CD8-positive, alpha-beta memory T cell (primary cell): ENCODE measurements at places on chromosomes 13 and 19. TPM values are rescaled to one million over a fixed set of nuclear protein-coding genes. Genes with fewer than 3 reads are reported as not detected.

AP3D1 gene
- total RNA-seq: 96.5 TPM

KIR2DL1 gene
- not detected for total RNA-seq

SLC8A2 gene
- total RNA-seq: not detected

POU4F1 gene
- 0.09 TPM for total RNA-seq

GRCh38 chr19:1938071-1938470 lies 2.9 kb upstream of the CSNK1G2 start:
- H3K27ac ChIP-seq: no peak overlapping the region
- H3K4me1 ChIP-seq: peaks cover 16% of the 10 kb centered on the region
- H3K4me3 ChIP-seq: no peak overlapping the region
- no peaks in the 10 kb centered on the region for H3K36me3 ChIP-seq
- no peaks in the 10 kb centered on the region for H3K27me3 ChIP-seq

DNA sequence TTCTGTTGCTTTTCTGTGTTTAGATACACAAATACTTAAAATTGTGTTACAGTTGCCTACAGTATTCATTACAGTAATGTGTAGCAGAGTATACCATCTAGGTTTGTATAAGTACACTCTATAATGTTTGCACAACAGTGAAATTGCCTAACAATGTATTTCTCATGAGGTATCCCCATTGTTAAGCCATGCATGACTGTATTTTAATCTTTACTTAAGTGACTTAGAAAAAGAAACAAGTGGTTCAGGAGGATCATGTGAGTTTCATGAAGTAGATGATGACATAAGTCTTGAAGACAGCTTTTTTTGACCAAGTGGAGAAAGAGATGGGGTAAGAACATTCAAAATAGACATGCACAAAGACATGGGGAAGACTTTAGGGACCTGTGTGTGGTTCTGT lies 8.4 kb upstream of the KCTD4 start:
- no peak for DNase-seq
- H3K4me3 ChIP-seq: no peak overlapping the region
- H3K36me3 ChIP-seq: peaks cover 13% of the 10 kb centered on the region
- H3K4me1 ChIP-seq: no peaks in the 10 kb centered on the region
- no peak overlapping the region for H3K27ac ChIP-seq

- no peak overlapping the region for H3K4me3 ChIP-seq
- no peak overlapping the region for H3K27ac ChIP-seq
- no peaks in the 10 kb centered on the region for H3K4me1 ChIP-seq
- no peak for DNase-seq
- H3K36me3 ChIP-seq: no peaks in the 10 kb centered on the region
These were observed 36.4 kb downstream of the RXFP2 start for GRCh38 chr13:31775686-31776085.

- no peak overlapping the region for H3K4me3 ChIP-seq
- no peaks in the 10 kb centered on the region for H3K36me3 ChIP-seq
- no peak for DNase-seq
- no peak overlapping the region for H3K27ac ChIP-seq
These were observed 78.0 kb downstream of the SERP2 start for GRCh38 chr13:44451651-44452050.

GRCh38 chr19:8336072-8336569 lies 6.9 kb downstream of the KANK3 start:
- H3K4me3 ChIP-seq: no peak overlapping the region
- H3K27ac ChIP-seq: no peak overlapping the region
- peaks cover 6% of the 10 kb centered on the region for H3K27me3 ChIP-seq
- no peaks in the 10 kb centered on the region for H3K36me3 ChIP-seq

GRCh38 chr13:24106429-24106828 lies 54.1 kb upstream of the SPATA13 start:
- H3K27me3 ChIP-seq: no peaks in the 10 kb centered on the region
- DNase-seq: no peak
- H3K4me1 ChIP-seq: no peaks in the 10 kb centered on the region
- H3K27ac ChIP-seq: no peak overlapping the region
- no peaks in the 10 kb centered on the region for H3K36me3 ChIP-seq

- H3K36me3 ChIP-seq: no peaks in the 10 kb centered on the region
- H3K4me3 ChIP-seq: no peak overlapping the region
- DNase-seq: no peak
- no peak overlapping the region for H3K27ac ChIP-seq
- peaks cover 17% of the 10 kb centered on the region for H3K4me1 ChIP-seq
- H3K27me3 ChIP-seq: no peaks in the 10 kb centered on the region
These were observed 1.2 kb downstream of the CPT1C start for GRCh38 chr19:49692147-49692506.

DNA sequence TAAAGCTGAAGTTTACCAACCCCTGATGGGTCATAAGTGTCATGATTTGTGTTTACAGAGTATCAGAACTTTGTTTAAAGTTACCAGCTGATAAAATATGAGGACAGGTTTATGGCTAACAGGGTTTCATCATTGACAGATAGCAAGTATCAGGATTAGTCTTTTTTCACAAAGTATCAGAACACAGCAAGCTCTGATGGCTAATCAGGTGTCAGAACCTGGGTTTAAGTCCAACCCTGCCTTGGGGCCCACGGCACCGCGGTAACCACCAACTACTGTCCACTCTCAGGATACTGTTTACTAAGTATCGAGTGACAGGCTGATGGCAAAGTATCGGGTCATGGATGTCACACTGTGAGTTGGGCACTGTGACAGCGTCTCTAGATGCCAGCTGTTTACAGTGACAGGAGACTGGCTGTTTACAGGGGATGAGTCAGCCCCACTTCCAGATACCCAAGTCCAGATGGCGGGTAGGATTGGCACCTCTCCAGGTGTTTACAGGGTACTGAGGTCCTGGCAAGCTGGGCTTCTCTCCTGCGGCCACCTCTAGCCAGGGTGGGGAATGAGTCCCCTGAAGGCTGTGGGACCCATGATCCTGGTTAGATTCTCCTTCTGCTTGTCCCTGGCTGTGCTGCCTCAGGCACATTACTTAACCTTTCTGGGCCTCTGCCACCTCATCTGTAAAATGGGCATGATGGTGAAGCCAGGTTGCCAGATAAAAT lies 21.8 kb downstream of the ARRDC2 start:
- no peak for DNase-seq
- no peaks in the 10 kb centered on the region for H3K27me3 ChIP-seq
- no peak overlapping the region for H3K27ac ChIP-seq

DNA sequence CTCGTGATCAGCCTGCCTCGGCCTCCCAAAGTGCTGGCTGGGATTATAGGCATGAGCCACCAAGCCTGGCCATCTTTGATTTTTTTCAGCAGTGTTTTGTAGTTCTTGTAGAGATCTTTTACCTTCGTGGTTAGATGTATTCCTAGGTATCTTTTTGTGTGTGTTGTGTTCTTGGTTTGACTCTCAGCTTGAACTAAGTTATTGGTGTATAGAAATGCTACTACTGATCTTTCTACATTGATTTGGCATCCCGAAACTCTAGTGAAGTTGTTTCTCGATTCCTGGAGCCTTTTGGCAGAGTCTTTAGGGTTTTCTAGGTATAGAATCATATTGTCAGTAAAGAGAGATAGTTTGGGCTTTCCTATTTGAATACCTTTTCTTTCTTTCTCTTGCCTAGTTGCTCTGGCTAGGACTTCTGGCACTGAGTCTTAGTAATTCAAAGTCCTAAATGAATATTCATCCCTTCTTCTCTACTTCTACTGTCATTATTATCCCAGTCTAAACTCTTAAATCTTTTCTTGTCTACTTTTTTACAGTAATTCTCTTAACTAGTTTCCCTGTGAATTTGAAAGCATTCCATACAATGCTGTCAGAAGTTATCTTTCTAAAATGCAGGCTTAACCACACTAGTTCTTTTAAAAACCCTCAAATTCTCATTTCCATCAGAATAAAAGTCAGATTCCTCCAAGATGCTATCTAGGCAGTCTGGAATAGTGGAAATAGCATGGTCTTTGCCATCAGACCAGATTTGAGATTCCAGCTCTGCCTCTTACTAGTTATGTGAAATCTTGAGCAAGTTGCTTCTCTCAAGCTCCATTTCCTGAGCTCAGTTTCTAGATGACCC lies 7.0 kb downstream of the GPR18 start:
- H3K27me3 ChIP-seq: no peaks in the 10 kb centered on the region
- no peak overlapping the region for H3K4me3 ChIP-seq
- H3K4me1 ChIP-seq: peaks cover 41% of the 10 kb centered on the region
- H3K27ac ChIP-seq: no peak overlapping the region
- H3K36me3 ChIP-seq: peaks cover 16% of the 10 kb centered on the region

DNA sequence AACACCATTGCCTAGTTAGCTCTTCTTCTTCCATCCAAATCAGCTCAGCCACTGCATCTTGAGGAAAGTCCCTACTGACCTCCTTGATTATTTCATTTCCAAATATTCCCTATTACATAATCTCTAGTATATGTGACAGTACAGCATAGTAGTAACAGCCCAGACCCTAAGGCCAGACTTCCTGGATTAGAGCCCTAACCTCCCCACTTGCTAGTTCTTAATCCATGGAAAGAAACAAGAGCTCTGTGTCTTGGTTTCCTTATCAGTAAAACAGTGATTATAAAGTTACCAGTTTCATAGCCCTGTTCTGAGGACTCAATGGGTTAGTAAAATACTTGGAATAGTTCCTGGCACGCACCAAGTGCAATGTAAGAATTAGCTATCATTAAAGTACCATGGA lies 153.0 kb downstream of the RAP2A start:
- no peaks in the 10 kb centered on the region for H3K4me1 ChIP-seq
- H3K4me3 ChIP-seq: no peak overlapping the region
- H3K27me3 ChIP-seq: no peaks in the 10 kb centered on the region
- DNase-seq: no peak
- H3K27ac ChIP-seq: no peak overlapping the region

DNA sequence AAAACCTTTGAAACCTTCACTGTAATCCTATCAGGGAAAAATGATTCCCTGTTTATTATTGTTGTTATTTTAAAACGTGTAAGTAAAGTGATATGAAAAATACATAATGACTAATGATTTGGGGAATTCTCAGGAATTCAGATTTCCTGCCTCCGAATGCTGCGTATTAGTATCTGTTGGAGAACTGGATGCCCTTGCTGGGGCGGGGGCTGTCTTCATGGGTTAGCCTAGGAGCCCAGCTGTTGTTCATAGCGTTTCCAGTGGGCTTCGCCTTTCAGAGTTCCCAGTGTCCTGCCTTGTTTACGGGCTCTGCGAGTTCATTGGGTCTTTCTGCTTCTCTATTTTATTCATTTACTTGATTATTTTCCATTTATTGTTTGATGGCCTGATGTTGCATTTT lies 18.4 kb downstream of the NAXD start:
- H3K4me1 ChIP-seq: peaks cover 10% of the 10 kb centered on the region
- DNase-seq: no peak
- H3K36me3 ChIP-seq: peaks cover 40% of the 10 kb centered on the region
- H3K27ac ChIP-seq: no peak overlapping the region
- H3K27me3 ChIP-seq: no peaks in the 10 kb centered on the region
- H3K4me3 ChIP-seq: no peak overlapping the region
